Activated T-cell treated with anti-CD3 and anti-CD28 coated beads for 48 hours (primary cell): ENCODE measurements at places on chromosomes 5 and 9.

- no peak for DNase-seq
These were observed 437.9 kb downstream of the CSNK1G3 start for GRCh38 chr5:123949807-123950340.

- DNase-seq = no peak
These were observed 42.7 kb downstream of the PTPN3 start for GRCh38 chr9:109455391-109455790.

GRCh38 chr5:123094919-123095797, 6.1 kb downstream of the PRDM6 start:
- no peak for DNase-seq

DNA sequence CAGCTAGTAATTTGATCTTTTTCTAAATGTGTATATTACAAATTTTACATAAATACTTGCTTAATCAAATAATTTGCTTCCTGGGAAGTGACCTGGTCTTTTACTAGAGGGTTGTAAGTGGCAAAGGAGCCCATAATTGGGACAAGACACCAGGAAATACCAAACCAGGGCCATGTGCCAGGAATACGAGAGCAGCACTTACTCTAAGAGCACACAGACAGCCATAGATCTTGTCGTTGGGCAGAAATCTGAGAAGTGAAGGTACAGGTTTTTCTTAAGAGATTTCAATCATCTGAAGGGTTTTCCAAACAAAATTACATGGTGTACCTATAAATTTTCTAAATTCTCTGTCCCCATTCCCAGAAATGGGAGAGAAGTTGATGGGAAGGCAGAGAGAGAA, 179.3 kb downstream of the HINT1 start:
- no peak for DNase-seq

- DNase-seq = no peak
These were observed 562.7 kb downstream of the TLE4 start for GRCh38 chr9:80134487-80134886.
